GM23248 (cell line): ENCODE measurements at places on chromosomes 7 and 10.

DNA sequence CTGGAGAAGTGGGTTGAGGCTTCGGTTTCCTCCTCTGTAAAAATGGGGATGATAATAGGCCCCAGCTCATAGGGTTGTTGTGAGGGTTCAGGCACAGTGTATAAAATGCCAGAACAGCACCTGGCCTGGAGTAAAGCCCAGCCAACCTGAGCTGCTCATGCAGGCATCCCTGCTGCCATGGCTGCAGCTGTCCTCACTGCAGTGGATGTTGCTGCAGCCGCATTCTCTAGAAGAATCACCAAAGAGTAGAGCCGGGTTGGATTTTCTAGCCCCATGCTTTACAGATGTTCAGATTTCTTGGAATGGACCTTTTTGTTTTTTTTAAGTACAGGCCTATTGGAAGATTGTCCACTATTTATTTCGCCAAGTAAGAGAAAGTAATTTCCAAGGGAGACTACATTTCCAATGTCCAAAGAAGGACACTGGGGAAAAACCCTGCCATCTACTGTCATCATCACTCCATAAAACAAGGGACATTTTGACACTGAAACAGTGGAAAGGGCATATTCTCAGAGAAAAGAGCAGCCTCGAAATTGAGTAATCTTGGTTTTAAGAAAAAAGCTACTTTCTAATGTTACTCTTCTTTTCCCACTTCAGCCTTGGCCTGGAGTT is 147.5 kb upstream of the TCF7L2 start:
- DNase-seq, result no peak

GRCh38 chr10:48838834-48839233 is 100.8 kb downstream of the LRRC18 start:
- DNase-seq, result no peak

DNA sequence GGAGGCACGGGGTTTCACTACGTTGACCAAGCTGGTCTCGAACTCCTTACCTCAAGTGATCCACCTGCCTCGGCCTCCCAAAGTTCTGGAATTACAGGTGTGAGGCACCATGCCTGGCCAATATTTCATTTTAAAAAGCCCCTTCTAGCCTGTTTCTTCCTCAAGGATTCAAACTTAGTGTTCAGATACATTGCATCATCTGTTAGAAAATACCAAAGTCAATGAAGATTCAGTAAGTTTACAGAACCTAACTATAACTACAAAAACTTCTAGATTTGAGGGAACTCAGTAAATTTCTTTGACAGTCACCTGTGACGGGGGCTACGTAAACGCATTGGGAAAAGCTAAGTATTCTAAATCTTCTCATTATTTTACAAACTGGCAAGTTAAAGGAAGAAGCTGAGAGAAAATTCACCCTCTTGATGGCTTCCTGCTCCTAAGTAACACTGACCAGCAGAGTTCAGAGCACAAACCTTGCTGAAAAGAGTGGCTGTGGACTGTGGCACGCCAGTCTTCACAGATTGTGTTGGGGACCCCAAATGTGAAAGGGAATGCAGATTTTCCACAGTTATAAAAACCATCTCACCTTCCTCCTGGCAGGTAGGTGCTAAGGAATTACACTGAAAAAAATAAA is 162.2 kb downstream of the PKD1L1 start:
- peak; percentile 28 for DNase-seq

DNA sequence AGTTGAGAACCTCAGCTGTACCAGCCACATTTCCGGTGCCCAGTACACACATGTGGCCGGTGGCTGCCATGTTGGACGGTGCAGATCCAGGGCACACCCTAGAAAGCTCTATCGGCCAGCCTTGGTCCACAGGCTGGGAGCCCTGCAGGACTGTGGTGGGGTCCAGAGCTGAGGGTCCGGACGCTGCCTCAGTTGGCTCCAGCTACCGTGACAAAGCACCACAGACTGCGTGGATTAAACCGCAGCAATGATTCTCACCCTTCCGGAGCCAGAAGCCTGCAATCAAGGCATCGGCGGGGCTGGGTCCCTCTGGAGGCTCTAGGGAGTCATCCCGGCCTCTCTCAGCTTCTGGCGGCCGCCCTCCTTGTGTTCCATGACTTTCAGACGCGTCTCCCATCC is 50.1 kb downstream of the PDGFA start:
- DNase-seq, result no peak

- no peak for DNase-seq
Measured at GRCh38 chr7:82445271-82445670, 1.7 kb upstream of the CACNA2D1 start.

GRCh38 chr10:35795131-35795824 is 153.2 kb upstream of the FZD8 start:
- peak; percentile 22 for DNase-seq

- peak; percentile 78 for DNase-seq
Measured at GRCh38 chr7:14834456-14834855, 68.1 kb downstream of the DGKB start.

- peak; percentile 89 for DNase-seq
Measured at GRCh38 chr10:132946-133898, 2.0 kb upstream of the ZMYND11 start.

DNA sequence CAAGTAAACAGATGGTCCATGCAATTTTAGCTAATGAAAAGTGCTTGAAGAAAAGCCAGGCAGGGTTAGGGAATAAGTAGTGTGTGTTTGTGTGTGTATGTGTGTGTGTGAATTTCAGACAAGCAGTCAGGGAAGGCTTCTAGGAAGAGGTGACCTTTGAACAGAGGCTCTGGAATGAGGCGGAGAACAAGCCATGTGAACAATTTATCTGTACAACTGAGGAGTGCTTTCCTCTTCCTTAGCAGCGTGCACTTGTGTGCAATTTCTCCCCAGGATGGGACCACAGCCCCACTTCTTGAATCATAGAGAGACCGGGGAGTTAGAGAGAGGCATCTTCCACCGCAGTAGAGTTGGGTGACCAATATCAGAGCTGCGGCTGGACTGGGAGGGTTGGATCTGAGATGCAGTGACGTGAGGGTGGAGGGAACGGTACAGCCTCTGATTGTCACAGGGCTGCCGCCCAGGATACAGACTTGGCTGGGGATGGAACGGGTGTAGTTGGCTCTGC is 69.2 kb upstream of the FAM171A1 start:
- no peak for DNase-seq

- DNase-seq, result peak; percentile 86
Measured at GRCh38 chr10:48604991-48605508, at the start of gene ARHGAP22. Gene ARHGAP22 (minus strand): TSS chr10:48605073. CDS start chr10:48604796, 277 bp downstream.

- no peak for DNase-seq
Measured at GRCh38 chr10:11020548-11020942, 2.9 kb downstream of the CELF2 start.

DNA sequence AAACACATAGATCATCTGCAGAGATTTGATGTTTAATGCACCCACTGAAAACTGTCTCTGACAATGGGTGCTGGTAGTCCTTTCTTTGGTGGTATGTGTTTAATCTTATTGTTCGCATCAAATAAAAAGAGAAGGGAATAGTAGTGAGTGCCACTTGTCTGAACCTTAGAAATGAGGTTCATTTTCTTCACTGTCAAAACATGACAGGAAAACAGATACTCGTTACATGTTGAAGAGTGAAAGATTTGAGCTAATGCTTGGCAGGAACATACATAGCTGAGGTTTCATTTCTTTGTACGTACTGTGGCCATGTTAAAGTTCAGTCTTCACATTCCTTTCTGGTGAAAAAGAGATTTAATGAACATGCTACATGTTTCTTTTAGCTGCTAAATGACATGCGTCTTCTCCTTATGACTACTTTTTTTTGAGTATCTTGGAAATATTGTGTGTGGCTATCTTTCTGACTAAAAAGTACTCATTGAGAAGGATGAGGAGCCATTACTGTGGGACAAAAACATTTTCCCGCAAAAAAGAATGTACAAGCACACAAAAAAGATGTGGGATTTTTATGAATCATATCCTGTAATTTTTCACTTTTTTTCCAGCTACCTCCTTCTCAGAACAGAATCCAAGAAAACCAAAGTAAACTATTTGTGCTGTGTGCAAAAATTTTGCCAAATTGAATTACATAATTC is 108.0 kb downstream of the TWIST1 start:
- DNase-seq, result peak; percentile 61

GRCh38 chr7:45923290-45923689 is 2.2 kb upstream of the IGFBP3 start:
- DNase-seq, result peak; percentile 90

GRCh38 chr7:130432886-130433285 is 7.9 kb downstream of the CEP41 start:
- peak; percentile 54 for DNase-seq

GRCh38 chr10:126736727-126737126 is 66.2 kb upstream of the C10orf90 start:
- peak; percentile 65 for DNase-seq

DNA sequence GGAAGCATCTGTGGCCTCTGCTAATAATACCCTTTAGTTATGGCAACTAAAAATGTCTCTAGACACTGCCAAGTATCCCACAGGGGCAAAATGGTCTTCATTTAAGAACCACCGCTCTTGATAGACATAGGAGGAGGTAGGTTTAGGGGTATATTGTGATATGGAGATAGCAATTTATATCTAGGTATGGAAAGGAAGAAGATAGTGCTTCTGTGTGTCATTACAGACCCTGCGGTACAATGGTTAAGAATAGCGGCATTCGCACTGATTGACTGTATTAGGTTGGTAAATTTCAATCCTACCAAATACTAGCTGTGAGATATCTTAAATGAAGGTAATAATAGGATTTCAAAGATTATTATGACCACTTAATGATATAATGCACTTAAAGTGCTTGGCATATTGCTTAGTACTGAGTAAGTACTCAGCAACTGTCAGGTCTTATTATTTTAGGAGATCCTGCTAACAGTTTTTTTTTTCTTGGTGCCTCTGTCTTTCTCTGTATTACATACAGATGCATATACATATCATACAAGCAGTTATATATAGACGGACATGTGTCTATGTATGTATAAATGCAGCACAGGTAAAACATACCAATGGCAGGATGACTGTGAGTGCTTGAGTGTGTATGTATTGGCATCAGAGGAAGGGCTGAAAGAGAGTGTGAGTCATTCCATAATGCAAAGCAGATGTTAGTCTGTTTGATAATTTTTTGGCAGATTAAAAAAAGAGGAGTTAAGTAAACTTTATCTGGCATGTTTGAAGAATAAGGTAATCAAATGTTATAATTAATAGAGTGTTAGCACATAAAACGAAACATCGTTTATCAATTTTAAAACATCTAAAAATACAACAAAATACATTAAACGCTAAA is 50.0 kb upstream of the ITGB8 start:
- peak; percentile 85 for DNase-seq

DNA sequence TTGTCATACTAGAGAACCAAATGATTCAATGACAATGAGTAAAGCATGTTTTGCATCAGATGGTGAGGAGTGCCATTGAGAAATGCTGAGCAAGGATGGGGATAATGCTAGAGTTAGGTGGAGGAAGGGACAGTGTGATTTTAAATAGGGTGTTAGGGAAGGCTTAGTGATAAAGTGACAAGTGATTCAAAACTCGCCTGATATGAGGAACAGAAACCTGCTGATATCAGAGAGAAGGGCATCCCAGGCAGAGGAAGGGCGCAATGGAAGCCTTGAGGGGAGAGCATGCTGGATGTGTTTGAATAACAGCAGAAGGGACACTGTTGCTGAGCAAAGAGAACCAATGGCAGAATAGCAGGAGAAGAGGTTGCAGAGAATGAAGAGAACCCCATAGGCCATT is 196.2 kb downstream of the NRG3 start:
- DNase-seq, result no peak

- peak; percentile 87 for DNase-seq
Measured at GRCh38 chr7:47227762-47228177, 354.1 kb downstream of the TNS3 start.

DNA sequence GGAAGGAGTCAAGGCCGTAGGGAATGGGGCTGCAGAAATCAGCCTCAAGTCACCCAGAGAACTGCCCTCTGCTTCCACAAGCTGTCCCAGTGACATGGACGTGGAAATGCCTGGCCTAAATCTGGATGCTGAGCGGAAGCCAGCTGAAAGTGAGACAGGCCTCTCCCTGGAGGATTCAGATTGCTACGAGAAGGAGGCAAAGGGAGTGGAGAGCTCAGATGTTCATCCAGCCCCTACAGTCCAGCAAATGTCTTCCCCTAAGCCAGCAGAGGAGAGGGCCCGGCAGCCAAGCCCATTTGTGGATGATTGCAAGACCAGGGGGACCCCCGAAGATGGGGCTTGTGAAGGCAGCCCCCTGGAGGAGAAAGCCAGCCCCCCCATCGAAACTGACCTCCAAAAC is 50.2 kb upstream of the PDCD4 start:
- no peak for DNase-seq

GRCh38 chr7:11931307-11931706 is 99.3 kb upstream of the THSD7A start:
- DNase-seq, result no peak

- DNase-seq, result no peak
Measured at GRCh38 chr10:74854610-74855009, 28.2 kb downstream of the KAT6B start.

- no peak for DNase-seq
Measured at GRCh38 chr7:80967071-80967916, 48.4 kb upstream of the SEMA3C start.

DNA sequence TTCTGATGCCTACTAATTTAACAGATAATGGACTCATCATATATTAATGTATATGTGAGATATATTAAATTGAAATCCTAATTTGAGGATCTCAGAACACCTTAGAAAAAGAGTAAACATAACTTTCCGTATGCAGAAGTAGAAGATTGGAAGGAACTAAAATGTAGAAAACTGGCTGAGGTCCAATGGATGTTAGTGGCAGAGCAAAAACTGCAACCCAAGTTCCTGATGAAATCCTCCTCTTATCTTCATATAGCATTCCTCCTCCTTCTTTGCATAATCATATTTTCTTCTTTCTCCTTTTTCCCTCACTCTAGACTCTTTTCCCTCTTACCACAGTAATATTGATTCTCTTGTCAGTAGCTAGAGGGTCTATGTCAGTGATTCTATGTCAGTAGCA is 6.0 kb downstream of the INA start:
- DNase-seq, result no peak

DNA sequence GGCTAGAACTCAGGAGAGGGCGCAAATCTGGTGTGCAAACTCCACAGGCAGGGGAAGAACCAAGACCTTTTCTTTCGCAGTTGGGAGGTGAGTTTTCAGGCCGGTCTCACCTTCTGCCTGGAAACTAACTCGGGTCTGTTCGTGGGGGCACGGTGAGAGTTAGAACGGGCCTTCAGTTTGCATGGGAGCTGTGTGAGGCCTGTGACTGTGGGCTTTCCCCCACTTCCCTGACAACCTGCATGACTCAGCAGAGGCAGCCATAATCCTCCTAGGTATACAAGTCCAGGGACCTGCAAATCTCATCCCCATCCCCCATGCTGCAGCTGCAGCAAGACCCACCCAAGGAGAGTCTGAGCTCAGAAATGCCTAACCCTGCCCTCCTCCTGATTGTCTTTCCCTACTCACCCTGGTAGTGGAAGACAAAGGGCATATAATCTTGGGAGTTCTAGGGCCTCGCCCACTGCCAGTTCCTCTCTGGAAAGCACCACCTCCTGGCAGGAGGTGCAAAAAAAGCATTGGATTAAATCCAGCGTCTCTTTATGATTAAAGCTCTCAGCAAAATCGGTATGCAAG is 194.9 kb upstream of the ETV1 start:
- no peak for DNase-seq

- DNase-seq, result no peak
Measured at GRCh38 chr10:4130685-4131084, 345.7 kb upstream of the KLF6 start.
